ENCODE measurements at places on chromosomes 12 and 14.

GRCh38 chr12:91203610-91204009 lies 21.0 kb upstream of the DCN start:
- DNase-seq: no peak

DNA sequence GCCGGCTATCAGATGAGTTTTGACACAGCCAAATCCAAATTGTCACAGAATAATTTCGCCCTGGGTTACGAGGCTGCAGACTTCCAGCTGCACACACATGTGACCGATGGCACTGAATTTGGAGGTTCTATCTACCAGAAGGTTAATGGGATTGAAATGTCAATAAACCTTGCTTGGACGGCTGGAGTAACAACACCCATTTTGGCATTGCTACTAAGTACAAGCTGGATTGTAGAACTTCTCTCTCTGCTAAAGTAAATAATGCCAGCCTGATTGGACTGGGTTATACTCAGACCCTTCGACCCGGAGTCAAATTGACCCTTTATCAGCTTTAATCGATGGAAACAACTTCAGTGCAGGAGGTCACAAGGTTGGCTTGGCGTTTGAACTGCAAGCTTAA lies 100.2 kb upstream of the EVL start:
- DNase-seq: no peak

DNA sequence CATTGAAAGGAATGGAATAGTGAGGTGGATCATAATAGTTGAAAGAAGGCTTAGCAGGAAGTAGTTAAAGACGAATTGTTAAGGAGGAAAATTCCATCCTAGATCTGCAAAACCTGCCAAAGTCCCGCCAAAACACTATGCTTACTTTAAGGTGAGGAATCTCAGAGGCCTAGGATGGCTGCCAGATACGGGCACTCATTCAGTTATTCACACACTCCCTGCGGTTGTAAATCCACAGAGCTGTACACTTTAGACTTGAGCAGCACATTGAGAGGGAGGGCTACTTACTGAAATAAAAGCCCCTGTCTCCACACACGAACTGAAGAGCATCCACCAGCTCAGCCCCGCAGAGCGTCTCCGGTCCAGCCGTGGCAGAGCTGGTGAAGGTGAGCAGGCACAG lies 5.0 kb downstream of the IGF1 start:
- no peak for DNase-seq

DNA sequence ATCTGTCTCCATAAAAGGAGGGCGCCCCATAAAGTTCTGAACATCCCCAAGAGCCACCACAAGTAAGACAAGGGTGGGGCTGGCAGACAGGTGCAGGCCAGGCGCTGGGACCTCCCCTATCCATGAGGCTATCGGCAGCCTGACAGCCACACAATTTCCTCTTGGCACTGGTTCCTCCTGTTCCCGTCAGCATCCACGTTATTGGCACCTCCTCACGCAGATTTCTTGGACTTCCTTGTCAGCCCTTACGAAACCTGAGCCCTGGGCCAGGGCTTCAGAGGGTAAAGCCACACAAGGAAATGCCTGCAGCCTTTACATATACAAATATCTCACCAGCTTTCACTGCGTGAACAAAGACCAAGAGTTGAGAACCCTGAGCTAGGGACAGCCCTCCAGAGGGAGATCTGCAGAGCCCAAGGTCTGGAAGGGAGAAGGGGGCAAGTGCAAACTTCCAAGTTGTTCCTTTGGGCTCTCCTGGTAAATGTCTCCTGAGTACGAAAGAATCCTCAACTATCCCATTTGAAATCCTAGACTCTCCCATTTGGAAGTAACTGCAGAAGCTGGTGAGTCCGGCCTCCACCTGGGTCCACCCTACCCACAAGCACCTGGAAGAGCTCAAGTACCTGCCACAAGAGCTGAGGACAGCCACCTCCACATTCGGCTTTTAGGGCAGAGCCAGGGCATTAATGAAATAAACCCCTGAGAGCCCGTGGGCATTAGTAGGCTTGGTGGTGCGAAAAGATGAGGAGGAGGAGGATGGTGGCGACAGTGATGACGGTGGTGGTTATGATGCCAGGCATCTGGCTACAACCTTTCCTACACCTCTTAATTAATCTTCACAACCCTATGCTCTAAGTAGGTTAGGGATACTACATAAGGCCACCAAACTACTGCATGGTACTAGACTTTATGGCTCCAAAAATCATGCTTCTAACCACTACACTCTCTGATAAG lies 5.5 kb upstream of the TC2N start:
- DNase-seq: no peak

- peak; percentile 85 for DNase-seq
Measured at GRCh38 chr14:105473677-105474482, 741 bp upstream of the CRIP2 start.

- no peak for DNase-seq
Measured at GRCh38 chr12:62859321-62859737, 75.6 kb downstream of the PPM1H start.

- no peak for DNase-seq
Measured at GRCh38 chr12:107439026-107439738, 246.4 kb upstream of the PWP1 start.

GRCh38 chr14:55303125-55303499 lies 31.9 kb downstream of the FBXO34 start:
- DNase-seq: no peak

- DNase-seq: no peak
Measured at GRCh38 chr12:40171066-40171465, 53.7 kb upstream of the LRRK2 start.

DNA sequence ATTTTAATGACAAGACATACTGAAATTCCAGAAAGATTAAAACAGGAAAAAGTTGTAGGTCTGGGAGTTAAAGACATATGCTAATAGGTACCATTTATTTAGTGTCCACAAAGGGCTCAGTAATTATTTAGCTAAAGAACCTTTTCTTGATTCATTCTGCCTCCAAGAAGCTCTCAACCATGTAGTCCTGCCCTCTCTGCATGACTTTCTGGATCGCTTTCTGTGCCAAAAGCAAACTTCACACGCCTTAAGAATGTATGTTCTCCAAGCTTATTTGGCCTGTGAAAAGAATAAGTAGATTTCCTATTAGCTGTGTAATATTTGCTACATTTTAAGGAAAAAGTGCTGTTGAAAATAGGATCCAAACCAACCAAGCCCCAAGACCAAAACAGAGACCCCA lies 291.7 kb downstream of the C12orf75 start:
- no peak for DNase-seq

DNA sequence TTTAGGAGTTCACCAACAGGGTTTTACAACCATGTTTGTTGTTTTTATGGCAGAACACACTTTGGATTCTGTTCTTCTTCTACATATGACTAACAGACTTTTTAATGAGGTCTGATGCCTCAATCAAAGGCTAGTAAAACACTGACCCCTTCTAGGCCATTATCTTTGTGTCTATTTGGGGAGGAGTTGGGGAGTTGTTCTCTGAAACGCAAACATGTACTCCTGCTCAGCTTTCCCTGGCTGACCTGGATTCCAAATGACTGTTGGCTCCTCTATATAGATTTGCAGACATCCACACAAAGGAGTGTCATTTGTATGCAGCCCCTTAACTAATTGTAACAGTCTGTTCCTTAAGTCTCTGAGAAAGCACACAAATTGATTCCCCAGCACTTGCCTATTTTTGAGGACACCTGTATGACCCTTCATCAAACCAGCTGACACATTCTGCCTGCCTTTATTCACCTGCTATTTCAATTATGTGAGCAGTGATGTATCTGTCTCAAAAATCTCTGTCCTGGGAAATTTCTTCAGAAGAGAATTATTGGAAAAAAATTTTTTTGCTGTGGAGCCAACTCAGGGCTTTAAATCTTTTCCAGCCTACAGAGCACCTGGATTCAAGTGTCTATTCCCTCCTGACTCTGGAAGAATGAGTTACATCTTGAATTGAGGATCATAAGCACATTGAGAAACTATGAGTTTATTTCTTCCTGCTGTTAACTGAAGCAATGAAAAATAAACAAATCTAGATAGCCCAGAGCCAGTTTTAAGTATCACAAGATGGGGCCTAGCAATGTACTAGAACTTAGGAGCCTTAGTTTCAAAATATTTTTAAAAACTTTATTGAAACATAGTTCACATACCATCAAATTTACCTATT lies 417.2 kb downstream of the RAD51B start:
- DNase-seq: no peak

DNA sequence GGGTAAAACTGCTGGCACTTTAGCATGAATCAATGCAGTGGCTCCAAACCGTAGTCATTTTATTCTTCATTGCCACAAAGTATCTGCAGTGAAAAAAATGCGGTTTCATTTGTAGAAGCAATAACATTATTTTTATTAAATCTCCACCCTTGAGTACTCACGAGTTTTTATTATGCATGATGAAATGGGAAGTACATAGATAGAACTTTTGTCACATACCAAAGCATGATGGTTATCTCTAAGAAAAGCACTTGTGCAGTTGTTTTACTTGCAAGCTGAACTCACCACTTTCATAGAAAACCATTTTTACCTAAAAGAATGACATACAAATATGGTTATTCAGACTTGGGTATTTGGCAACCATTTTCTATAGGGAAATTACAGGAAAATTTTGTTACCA lies 90.3 kb downstream of the PELI2 start:
- DNase-seq: no peak

DNA sequence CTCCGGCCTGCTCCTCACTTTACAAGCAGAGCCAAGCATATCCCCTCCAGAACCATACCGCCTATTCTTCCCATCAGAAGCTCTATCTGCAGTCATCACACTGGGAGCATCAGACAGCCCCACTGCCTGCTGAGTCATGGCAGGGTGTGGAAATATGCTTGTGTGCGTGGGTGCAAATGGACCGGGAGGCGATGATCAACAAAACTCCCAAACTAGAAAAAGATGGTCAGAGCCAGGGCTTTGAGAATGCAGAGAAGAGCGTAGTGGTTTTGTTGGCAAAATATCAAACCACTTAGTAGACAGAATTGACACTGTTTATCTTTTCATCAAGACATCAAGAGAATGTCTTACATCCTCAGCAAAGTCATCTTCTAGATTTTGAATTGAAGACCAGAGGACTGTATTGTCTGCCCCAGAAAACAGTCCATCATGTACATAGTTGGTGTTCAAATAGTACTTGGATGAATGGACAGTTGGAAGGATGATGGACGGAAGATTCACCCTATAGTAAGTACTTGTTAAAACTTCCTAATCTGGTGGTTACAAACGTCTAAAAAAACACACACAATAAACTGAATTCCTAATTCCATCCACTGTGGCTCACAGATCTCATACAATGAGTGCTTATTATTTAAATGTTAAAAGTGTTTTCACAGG lies 54.9 kb downstream of the VWF start:
- no peak for DNase-seq

DNA sequence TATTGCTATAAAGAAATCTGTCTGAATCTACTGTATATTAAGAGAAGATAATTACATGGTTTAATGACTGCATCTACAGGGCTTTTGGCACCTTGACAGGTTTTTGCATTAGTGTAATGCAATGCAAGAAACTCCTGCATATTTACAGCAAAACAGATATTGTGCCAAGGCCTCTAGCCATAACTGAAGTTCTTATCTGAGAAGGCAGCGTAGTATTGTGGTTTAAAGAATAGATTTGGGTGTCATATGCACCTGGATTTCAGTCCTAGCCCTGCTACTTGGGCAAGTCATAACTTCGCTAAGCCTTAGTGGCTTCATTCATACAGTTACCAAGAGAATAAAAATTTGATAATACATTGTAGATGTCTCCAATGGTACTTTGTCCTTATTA lies 350.1 kb downstream of the CCDC91 start:
- DNase-seq: no peak

GRCh38 chr14:91153360-91153759 lies 39.5 kb downstream of the DGLUCY start:
- DNase-seq: no peak

GRCh38 chr14:32134448-32135097 lies 57.5 kb downstream of the ARHGAP5 start:
- DNase-seq: no peak

DNA sequence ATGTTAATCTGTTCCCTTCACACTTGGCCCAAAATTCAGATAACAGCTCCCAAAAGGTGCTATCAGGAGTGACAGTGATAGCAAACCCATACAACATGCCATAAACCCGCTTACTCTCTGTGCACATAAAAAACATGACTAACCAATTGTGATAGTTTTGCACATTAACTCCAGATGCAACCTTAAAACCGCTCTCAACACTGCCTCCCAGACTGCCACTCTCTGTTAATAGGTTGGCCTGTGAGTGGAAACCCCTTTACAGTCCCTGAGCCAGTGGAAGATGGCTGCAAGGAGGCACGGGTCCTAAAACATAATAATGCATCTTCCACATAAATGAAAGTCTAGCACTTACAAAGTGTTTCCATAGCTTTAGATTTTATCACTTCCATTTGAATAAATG lies 12.0 kb upstream of the TMTC1 start:
- DNase-seq: no peak

- no peak for DNase-seq
Measured at GRCh38 chr14:68736471-68736871, 56.4 kb downstream of the ZFP36L1 start.

- no peak for DNase-seq
Measured at GRCh38 chr12:110555577-110556406, 27.3 kb downstream of the PPTC7 start.

DNA sequence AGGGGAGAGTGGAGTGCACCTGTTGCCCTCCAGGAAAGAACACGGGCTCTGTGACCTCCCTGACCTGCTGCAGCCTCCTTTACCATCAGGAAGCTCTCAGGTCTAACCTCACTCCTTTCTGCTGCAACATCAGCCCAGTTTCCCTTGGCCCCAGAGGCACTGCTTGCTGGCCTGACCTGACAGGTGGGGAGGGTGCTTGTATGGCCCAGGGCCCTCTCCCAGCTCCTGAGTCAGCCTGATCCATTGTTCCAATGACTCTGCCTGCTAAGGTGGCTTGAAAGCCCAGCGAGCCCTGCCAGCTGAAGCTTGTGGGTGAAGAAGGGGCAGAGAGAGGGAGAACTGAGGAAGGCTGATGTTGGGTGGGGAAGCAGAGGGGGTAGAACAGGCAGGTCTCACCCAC lies 13.2 kb upstream of the KRT78 start:
- no peak for DNase-seq

DNA sequence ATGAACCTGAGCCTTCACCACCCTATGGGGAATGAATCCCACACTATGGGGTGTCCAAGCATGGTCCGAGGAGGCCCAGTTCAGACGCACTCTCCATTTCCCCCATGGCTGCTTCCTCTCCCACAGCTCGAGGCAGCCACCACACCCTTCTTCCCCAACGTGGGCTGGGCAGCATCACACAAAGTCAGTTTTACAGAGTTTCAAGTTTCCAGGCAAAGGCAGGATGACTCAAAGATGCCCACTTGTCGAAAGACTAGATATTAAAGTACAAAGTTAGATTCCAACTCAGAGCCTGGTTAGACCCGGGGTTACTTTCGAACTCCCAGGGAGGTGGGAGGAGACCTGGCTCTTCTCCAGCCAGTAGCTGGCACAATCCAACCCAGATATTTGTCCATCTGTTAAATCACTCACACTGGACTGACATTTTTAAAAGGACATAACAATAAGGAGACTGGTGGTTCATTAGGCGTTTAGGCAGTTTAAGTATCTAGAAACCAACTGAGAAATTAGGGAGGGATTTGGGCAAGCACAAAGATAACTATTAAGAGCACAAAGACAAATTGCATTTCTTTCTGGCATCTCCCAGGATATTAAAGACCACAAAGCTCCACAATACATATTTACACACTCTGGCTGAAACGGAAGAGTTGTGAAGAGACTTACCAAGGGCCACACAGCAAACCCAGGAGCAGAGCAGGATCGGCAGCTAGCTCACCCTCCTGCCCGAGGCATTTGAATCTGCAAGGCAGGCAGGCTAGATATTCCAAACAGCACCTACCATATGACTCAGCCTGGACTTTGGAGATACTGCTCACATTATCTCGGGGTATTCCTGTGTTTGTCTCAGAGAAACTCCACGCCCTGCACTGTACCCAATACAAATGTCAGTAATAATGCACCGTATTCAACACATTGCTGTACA lies 34.8 kb downstream of the TMCC3 start:
- DNase-seq: no peak

GRCh38 chr12:102811110-102811737 lies 105.8 kb downstream of the PAH start:
- DNase-seq: peak; percentile 17

Measured in SK-N-SH (cell line).